CD4-positive, alpha-beta T cell treated with Interleukin-4 for 1 hour (primary cell): ENCODE measurements at places on chromosomes 4 and X.
A peak's percentile ranks its signal among the peaks of the same experiment; 100 is the strongest.

DNA sequence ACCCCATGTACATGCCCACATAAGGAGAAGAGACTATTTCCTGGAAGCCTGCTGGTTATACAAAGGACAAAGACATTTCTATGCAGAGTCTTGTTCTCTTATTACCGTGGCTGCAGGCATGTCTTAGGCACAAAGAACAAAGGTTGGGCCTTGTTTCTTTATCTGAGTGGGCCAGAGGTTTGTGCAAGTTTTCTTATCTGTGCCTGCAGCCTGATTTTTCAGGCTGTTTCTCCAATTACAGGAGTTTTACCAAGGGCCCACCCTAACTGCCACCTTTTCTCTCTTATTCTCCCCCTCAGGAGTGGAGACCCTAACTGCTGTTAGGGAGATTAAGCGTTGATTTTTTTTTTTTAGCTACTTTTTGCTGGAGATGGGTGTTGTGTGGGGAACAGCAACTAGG lies 3.5 kb downstream of the TENT5D start:
- DNase-seq = no peak

DNA sequence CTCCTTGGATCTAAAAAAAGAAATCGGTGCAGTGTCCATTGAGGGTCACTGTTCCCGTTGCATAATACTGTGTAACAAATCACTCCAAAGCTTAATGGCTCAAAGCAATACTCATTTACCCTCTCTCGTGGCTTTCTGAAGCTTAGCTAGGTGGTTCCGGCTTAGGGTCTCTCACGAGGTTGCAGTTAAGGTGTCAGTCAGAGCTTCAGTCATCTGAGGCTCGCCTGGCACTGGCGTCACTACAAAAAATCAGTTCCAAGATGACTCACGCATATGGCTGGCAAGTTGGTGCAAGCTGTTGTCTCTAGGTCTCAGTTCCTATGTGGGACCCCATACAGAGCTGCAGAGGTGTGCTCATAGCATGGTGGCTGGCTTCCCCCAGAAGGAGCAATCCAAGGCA lies 91.0 kb downstream of the BEND2 start:
- no peak for DNase-seq

- no peak for DNase-seq
Measured at GRCh38 chrX:134167591-134168203, 69.3 kb upstream of the CCDC160 start.

DNA sequence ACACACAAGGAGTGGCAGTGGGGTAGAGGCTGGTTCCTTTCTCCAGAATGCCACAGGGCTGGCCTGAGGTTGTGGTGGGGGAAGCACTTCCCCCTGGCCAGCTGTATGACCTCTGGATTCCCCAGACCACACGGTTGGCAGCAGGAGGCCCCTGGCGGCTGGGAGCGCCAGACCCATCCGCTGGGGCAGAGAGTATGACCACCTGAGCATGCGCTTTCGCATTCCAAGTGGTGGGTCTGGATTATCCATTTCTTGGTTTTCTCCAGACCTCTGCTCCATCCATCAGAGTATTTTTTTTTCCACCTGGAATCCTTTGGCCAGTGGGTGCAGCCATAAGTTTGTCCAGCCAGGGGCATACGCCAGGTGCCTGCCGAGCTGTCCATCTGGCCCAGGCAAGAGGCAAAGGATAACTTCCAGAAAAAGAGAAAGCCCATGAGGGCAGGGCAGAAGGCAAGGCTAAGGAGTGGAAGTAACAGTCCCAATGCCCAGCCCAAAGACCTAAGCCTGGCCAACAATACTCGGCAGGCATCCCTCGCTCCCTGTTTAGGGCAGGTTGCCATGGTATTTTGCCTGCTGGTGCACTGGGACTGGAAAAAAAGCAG lies 39.3 kb downstream of the NHSL2 start:
- no peak for DNase-seq

DNA sequence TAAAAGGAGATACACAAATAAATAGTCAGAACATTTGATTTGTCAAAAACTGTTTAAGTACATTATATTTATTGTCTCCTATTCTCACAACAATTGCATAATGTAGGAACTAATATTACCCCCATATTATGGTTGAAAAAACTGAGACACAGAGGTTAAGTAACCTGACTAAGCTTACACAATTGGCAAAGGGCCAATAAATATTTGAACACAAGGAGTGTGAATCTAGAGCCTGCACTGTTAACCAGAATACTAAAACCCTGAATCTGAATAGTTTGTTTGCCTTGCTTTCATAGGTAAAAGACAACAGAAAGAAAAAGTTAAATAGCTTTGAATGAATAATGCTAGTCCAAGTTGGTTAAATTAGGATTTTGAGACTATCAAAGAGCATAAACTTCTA lies 55.2 kb downstream of the IL13RA2 start:
- no peak for DNase-seq

GRCh38 chrX:22325096-22325495 lies 52.4 kb downstream of the CBLL2 start:
- DNase-seq = no peak

- DNase-seq = no peak
Measured at GRCh38 chr4:4633431-4633830, 91.6 kb upstream of the STX18 start.

- no peak for DNase-seq
Measured at GRCh38 chrX:131317326-131317725, 28.2 kb upstream of the IGSF1 start.

- no peak for DNase-seq
Measured at GRCh38 chrX:65999563-66000148, 40.2 kb downstream of the VSIG4 start.

DNA sequence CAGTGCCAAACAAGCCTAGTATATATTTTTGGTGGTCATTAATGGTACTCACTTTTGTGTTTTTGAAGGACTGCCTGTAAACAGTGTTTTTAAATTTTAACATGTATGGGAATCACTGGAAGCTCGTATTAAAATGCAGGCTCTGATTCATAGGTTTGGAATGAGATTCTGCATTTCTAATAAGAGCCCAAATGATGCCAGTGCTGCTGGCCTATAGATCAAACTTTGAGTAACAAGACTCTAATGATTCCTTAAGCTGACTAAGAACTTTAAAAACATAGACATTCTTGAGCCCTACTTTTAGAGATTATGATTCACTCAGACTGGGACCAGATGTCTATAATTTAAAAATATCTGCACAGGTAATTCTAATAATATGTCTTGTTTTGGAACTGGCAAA lies 823.2 kb upstream of the LCORL start:
- no peak for DNase-seq

- no peak for DNase-seq
Measured at GRCh38 chr4:17447056-17447455, 64.8 kb downstream of the QDPR start.

DNA sequence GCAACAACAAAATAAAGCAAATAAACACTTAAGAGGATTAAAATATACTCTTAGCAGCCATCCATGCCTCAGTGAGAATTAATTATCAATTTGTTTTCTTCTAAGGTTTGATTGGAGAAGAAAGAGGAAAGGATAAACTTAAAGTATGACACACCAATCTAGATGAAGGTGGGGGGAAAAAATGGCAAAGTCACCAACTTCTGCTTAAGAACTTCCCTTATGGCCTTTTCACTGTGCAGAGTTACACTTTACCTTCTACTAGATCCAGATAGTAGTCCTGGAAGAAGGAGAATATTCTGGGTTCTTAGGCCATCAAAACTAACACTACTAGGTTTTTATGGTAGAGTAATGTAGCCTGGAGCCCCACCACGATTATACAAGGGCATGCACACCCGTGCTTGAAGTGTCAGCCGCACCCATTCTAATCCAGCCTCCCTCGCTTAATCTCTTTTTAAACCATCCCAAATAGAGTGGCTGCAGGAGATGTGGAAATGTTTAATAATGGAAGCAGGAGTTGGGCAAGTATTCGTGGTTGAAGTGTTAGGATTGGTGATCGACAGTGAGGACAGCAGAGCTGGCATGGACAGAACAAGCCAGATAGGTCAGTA lies 14.1 kb downstream of the ENPEP start:
- DNase-seq = no peak

- no peak for DNase-seq
Measured at GRCh38 chr4:143189528-143189927, 4.8 kb downstream of the USP38 start.

GRCh38 chr4:8459867-8460445 lies 19.4 kb downstream of the TRMT44 start:
- DNase-seq = no peak

DNA sequence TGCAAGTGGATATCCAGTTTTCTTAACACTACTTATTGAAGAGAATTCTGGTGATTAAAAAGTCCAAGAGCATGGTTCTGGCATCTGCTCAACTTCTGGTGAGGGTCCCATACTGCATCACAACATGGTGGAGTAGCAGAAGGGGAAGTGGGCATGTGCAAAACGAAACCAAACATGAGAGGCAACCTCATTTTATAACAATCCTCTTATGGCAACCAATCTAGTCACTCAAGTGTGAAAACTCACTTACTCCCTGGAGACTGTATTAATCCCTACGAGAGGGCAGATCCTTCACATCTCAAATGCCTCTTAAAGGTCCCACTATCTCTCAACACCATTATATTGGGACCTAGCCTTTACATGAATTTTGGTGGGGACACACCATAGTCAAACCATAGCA lies 55.4 kb upstream of the TRO start:
- no peak for DNase-seq

- no peak for DNase-seq
Measured at GRCh38 chr4:45241976-45242375, 515.6 kb upstream of the GNPDA2 start.

DNA sequence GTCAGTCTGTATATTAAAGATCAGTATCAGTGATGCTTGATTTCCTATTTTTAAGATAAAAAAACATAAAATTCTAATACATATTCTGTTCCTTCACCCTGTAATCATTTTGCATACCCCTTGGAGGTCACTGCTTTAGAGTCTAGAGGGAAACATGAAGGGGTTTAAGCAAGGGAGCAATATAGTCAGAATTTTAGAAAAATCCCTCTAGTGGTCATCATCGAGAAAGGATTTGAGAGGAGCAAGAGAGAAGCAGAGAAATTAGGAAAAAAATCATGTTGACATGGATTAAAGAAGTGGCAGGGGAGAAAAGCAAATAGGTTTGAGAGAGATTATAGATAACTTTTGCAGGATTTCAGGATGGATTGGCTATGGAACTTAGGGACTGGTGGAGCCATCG lies 11.1 kb downstream of the APEX2 start:
- DNase-seq = no peak

- no peak for DNase-seq
Measured at GRCh38 chrX:42075032-42075431, 151.7 kb upstream of the CASK start.

GRCh38 chr4:90184560-90184959 lies 57.4 kb downstream of the CCSER1 start:
- no peak for DNase-seq

- no peak for DNase-seq
Measured at GRCh38 chrX:107526141-107526540, 76.7 kb downstream of the FRMPD3 start.

- DNase-seq = no peak
Measured at GRCh38 chrX:122154019-122154418, 1030.1 kb upstream of the GRIA3 start.

GRCh38 chrX:125404667-125405160 lies 85.0 kb downstream of the TEX13C start:
- no peak for DNase-seq

DNA sequence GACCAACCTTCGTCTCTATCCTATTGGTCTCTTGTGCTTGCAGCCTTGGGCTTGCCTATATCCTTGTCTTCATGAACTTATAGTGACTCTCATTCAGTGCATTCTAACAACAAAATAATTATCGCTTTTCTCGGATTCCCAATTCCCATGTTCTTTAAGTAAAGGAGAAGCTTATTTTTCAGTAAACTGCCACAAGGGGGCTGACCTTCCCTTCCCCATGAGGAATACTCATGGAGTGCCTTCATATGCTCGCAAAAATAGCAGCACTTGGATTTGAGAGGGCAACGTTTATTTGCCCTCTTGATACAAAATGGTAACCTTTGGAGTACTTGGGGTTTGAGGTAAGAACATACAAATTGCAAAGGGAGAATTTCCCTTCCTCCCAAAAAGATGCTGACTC lies 183.2 kb upstream of the TENT5D start:
- no peak for DNase-seq

GRCh38 chrX:112651766-112652165 lies 28.0 kb downstream of the LHFPL1 start:
- no peak for DNase-seq

DNA sequence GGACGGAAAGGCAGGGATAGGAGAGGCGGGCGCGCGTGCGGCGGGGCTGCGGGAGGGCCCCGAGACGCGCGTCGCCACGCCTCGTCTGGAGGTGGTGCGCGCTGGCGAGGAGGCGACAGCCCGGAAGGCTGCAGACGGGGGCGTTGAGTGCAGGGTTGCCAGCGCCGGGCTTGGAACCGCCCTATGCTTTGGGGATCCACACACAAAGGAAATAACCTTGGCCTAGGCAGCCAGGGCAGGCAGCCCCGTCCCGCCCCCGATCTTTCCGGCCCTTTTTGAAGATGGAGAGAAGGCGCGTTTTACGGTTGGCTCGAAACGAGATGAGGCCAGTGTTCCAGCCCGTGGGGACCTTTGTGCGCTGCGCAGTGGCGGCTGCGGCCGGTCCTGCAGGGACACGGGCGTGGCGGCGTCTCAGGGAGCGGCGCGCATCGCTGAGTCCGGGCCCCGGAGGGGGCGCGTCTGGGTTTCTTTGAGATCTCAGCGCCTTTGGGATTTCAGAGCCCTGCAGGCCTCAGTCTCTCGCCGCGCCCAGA lies 50.8 kb upstream of the TRIM2 start:
- peak; percentile 54 for DNase-seq

- no peak for DNase-seq
Measured at GRCh38 chr4:130257271-130257670, 1161.3 kb downstream of the C4orf33 start.

DNA sequence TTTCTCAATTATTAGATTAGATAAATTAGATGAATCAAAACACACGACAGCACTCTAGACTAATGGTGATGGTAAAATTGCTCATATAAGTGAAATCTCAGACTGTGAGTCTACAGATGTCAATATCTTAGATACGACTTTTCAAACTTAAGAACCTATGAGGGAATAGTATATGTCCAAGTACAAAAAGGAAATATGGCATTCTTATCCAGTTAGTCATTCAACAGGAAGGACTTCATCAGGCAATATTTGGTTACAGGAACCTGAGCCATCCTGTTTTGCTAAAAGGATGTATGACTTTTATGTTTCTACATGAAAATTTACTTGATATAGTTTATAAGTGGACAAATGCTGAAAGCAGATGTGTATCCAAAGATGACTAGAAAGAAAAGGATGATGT lies 107.0 kb downstream of the CT47B1 start:
- no peak for DNase-seq

- DNase-seq = no peak
Measured at GRCh38 chr4:156132196-156132595, 178.5 kb upstream of the CTSO start.

DNA sequence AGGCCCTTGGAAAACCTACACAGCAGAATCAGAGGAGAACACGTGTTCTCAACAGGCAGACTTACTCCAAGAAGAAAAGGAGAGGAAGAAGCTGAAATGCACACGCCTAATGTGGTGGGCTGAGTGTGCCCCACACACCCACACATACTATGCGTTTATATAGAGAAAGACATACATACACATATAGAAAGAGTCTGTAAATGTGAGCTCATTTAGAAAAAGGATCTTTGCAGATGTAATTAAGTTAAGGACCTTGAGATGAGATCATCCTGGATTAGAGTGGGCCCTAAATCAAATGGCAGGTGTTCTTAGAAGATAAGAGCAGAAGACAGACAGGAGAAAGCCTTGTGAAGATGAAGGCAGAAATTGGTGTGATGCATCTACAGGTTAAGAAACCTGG lies 87.2 kb upstream of the KLF3 start:
- DNase-seq = no peak

GRCh38 chr4:150070464-150071170 lies 7.6 kb upstream of the DCLK2 start:
- DNase-seq = no peak

- no peak for DNase-seq
Measured at GRCh38 chrX:39322496-39322895, 521.2 kb downstream of the MID1IP1 start.
